Cortex of kidney (tissue), 1 donor: ENCODE measurements at places on chromosomes 2 and 18.

GRCh38 chr2:147500229-147500628 is 344.6 kb upstream of the ACVR2A start:
- no peak for DNase-seq

DNA sequence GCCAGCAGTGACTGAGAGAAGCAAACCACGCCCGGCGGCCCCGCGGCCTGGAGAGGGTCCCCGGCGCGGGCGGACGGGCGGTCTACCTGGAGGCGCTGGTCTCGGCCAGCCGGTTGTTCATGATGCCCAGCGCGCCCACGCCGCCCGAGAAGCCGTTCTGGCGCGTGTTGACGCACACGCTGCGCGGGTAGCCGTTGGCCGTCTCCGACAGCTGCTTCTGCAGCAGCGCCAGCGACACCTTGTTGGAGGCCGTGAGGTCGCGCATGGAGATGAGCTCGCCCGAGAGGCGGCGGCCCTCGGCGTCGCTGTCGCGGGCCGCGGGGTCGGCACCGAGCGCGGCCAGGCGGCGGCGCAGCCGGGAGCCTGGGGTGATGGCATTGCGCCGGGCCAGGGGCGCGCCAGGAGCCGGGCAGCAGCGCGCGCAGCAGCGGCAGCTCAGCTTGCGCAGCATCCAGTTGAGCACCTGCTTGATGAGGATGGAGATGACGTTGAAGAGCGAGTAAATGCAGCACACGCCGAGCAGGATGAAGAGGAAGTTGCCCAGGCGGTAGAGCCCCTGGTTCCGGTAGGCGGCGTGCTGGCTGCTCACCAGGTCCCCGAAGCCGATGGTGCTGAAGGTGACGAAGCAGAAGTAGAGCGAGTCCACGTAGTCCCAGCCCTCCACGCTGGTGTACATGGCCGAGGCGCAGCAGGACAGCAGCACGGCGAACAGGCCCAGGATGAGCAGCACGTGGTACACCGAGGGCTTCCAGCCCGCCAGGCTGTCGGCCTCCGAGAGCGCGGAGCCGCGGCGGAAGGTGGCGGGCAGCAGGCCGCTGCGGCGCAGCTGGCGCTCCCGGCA is 118.1 kb downstream of the MSH2 start:
- no peak for DNase-seq

GRCh38 chr2:96693286-96694200 is 46.3 kb downstream of the LMAN2L start:
- DNase-seq, result no peak

DNA sequence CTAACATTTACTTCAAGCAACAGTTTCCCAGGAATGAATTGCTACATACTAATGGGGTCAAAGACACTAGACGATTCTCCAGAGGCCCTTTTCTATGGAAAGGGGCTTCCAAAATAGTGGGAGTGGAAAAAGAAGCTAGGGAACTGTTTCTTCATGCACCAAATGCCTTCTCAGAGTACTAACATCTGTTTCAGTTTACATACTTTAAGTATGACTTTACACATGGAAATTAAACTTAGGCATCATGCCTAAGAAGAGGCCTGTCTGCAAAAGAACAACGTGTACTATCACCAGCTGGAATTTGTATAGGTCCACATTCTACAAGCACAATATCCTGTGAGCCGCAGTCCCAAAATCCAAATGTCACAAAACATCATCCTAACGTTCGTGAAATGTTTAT is 29.4 kb upstream of the WDR75 start:
- DNase-seq, result no peak

DNA sequence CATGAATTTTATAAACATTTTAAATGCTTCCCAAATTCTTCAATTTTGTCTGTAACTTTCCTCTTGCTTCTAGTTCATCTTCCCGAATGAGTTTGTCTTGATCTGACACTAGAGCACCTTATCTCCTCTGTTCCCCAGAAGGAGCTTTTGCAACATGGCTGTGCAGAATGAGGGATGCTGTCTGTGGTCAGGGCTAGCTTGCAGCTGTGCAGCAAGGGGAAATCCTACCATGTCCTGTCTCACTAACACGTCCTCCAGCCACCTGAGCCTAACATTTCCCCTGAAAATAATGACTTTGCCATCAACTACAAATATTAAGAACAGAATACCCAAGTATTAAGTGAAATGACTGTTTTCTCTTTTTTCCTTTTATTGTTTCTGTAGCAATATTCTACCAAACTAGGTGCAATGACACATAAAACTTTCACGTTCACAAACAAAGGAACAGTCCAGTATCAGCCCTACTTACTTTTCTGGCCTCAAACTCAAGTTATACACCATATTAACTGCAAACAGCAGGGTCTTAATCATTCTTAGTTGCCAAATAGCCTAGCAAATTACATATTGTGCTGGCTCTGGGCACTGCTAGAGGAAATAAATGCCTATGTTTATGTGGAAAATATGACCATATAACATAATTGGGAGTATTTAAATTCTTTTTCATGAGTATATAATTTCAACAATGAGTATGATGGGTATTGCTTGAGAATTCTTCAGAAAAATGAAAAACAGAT is 423.3 kb downstream of the CMPK2 start:
- no peak for DNase-seq

- no peak for DNase-seq
Measured at GRCh38 chr2:190188289-190188688, 125.8 kb upstream of the MSTN start.

GRCh38 chr2:78682781-78683180 is 342.7 kb upstream of the REG3G start:
- no peak for DNase-seq

- DNase-seq, result no peak
Measured at GRCh38 chr18:41119031-41119430, 836.0 kb upstream of the PIK3C3 start.

DNA sequence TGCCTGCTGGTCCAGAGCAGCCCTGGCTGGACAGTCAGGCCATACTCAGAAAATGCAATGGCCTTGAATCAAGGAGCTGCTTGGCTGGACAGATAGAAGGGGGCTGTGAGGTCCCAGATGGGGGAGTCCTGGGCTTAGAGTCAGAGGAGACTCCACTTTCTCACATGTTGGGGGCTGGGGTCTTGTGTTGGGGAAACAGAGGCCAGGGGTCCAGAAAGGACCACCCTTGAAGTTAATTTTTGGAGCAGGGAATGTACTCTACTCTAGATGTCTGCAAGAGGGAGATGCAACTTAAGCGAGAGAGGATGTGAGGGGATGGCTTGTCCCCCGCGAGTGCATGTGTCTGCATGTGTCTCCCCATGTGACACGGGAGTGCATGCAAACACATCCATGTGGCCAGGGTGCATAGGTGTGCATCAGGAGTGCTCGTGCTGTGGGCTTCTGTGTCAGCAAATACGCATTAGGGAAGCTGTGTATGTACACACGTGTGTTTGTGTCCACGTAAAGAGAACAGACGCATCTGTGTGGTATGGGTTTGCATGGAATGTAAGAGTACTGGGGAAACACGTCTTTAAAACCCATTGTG is 303.2 kb downstream of the MYCN start:
- DNase-seq, result no peak

DNA sequence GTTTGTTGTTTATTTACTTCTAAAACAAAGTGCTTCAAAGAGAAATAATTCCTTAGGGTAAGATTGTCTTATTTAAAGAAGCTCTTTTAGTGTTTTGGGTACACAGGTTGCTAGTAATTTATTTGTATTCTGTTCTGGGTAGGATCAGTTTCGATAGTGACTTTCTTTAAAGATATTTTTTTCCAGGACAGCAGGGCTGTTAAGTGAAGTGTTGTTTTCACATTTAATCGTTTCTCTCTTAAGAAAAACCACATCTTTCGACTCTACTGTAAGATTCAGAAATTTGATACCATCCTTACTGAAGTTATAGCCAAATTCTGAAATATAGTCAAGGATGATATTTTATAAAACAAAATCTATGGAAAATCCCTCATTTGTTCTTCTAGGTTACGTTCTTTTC is 17.8 kb downstream of the TNFRSF11A start:
- DNase-seq, result no peak

- DNase-seq, result no peak
Measured at GRCh38 chr2:167869200-167869599, 378.2 kb downstream of the STK39 start.

- no peak for DNase-seq
Measured at GRCh38 chr2:138689705-138690104, 90.5 kb downstream of the NXPH2 start.

- peak; percentile 16 for DNase-seq
Measured at GRCh38 chr2:169363560-169364150, 1.3 kb upstream of the LRP2 start.

GRCh38 chr2:105454801-105455485 is 56.1 kb upstream of the FHL2 start:
- DNase-seq, result no peak

DNA sequence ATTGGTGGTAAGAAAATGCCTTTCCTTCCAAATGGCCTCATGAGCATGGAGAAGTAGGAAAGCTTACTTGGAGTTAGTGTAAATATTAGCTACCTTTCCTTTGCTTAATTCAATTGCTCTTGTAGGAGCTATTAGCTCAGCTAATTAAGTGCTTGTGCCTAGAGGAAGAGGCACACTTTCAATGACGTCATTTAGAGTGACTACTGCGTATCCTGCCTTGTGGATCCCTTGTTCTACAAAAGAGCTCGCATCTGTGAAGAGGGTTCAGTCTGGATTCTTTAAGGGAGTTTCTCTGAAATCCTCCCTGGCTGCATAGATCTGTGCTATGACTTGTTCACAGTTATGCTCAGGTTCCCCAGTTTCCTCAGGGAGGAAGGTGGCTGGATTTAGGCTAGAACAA is 122.5 kb upstream of the SPHKAP start:
- no peak for DNase-seq

- no peak for DNase-seq
Measured at GRCh38 chr18:44568986-44569385, 111.7 kb upstream of the SETBP1 start.

DNA sequence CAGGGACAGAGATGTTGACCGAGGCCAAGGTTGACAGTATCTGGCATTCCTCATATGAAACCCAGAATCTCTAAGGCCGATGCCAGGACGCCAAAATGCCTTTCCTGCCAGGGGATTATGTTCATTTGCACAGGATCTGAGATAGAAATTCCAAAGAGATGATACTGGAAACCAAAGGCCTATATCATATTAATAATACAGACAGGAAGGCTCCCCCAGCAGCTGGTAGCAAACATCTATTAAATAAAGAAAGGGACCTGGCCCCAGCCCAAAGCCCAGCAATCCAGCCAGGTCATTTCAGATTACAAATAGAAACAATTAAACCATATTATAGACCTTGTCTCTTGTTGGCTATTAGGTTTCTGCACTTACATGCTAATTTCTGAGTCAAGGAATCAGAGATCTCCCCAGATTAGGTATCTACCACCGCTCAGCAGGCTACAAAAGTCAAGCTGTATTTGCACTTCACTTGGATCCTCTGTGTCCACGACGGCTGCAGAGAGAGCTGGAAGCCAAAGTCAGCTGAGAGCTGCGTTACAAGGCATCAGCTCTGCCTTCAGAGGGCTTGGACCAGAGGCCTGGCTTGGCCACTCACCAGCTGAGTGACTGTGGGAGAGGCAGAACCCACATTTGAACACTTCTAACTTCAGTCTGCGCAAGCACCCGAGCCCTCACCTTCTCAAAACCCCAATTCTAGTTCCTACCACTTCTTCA is 269.3 kb upstream of the SIX2 start:
- no peak for DNase-seq

DNA sequence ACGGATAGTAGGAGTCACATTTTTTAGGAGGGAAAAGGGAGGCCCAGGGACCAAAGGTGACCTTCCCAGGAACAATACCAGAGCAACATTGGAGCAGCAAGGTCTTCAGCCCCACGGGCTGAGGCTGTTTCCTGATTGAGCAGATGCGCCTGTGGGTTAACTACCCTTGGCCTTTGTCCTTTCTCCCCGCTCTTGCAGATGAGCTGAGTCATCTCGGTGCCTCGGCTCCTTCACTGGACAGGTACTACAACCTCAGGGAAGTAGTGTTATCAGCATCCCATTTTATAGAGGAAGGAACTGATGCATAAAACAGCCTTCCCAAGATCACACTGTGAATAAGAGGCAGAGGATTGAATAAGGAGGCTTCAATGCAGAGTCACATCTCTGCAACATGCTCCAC is 43.5 kb downstream of the DHRS9 start:
- DNase-seq, result no peak

DNA sequence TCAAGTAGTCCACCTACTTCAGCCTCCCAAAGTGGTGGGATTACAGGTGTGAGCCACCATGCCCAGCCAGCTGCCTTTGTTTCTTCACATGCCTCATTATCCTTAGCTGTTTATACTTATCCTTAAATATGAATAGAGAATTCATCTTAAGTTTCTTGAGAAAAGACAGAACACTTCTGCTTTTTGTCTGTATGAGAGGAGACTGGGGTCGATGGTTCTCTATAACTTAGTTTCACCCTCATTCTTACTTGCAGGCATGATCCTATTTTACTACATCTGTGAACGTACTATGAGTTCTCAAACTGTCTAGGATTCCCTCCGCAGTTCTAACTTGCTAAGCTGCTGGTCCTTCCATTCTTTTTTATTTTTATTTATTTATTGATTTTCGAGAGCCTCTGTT is 20.4 kb downstream of the PPM1B start:
- no peak for DNase-seq

DNA sequence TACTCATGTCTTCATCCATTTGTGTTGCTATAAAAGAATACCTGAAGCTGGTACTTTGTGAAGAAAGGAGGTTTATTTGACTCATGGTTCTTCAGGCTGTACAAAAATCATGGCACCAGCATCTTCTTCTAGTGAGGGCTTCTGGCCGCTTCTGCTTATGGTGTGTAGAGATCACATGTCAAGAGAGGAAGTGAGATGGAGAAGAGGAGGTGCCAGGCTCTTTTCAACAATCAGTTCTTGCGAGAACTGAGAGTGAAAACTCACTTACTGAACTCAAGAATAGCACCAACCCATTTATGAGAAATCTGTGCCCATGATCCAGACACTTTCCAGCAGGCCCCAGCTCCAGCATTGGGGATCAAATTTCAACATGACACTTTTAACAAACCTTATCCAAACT is 30.0 kb upstream of the BARD1 start:
- no peak for DNase-seq

DNA sequence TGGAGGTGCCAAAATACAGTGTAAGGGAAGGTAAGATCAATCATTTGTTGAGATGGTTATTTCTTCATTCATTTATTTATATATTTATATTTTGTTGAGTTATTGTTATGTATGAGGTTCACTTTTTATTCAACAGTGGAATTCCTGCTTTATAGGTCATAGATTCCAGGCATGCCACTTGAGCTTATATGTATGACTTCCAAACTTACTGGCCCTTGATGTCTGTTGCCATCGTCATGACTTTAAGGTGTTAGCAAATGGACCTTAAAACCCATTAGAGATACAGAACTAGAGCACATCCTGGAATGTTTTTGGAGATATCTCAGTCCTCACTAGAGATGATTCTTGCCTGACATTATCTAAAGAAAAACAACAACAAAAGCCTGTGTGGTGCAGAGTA is 25.9 kb downstream of the CCDC85A start:
- no peak for DNase-seq

GRCh38 chr2:71889759-71890684 is 257.6 kb downstream of the CYP26B1 start:
- DNase-seq, result no peak

DNA sequence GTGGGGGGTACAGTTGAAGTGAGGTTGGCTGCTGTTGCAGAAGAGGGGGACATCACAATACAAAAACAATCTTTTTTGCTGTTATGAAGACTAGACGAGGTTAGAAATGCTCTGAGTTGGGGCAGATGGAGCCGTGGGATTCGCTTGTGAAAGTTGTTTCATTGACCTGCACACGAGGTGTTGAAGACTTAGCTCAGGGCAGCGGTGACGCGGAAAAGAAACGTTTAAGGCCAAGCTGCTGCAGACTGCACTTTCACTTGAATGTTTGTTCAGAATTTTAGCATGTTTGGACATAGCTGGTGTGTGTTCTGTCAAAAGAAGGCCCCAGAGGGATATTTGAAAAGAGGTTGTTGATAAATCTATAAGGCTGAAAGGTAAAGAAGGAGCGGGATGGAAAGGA is 46.3 kb downstream of the MTCL1 start:
- DNase-seq, result no peak
